Left cardiac atrium (tissue), 4 donors: ENCODE measurements at places on chromosomes 16 and 17. TPM values are rescaled to one million over a fixed set of nuclear protein-coding genes. Genes with fewer than 3 reads are reported as not detected.

GRCh38 chr16:64453646-64454045, 668.2 kb downstream of the CDH11 start:
- DNase-seq, result no peak

GRCh38 chr16:87700406-87701077, 65.2 kb downstream of the KLHDC4 start:
- DNase-seq, result no peak

- DNase-seq, result peak; percentile 40
These were observed 22.3 kb upstream of the PRKAR1A start for GRCh38 chr17:68489919-68490318.

GNGT2 gene
- total RNA-seq, result 2.2 TPM

GRCh38 chr17:63442074-63442473, 4.0 kb downstream of the CYB561 start:
- no peak for DNase-seq

- DNase-seq, result no peak
These were observed 2.8 kb downstream of the PELP1 start for GRCh38 chr17:4701116-4701515.

DNA sequence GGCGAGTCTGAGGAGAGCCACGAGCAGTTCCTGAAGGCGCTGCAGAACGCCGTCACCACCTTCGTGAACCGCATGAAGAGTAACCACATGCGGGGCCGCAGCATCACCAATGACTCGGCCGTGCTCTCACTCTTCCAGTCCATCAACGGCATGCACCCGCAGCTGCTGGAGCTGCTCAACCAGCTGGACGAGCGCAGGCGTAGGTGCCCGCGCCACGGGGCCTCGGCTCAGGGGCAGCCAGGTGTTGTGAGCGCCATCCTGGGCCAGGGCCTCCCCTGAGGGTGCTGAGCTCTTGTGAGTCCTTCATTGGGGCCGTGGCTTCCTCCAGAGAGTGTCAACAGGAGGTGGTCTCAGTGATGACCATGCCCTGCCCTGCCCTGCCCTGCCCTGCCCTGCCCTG, 7.4 kb upstream of the MRPL12 start:
- DNase-seq, result no peak

DNA sequence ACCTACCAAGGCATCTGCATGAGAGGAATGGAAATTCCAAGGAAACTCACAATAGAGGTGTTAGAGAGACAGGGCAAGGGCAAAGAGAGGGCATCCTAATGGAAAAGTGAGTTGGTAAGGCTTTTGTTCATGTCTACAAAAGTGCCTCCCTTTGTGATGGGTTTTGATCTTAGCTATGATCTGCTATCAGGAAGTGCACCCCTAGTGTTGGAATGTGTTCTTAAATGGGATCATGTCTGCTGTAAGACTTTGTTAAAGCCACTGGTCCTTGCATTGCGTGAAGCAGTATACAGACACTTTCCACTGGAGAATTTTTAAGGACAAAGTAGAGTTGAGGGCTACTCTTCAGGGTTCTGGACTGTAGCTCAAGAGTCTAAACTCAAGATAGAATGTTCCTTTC, 92.0 kb downstream of the MAP2K6 start:
- no peak for DNase-seq
